ENCODE measurements at places on chromosomes 11 and 22.

DNA sequence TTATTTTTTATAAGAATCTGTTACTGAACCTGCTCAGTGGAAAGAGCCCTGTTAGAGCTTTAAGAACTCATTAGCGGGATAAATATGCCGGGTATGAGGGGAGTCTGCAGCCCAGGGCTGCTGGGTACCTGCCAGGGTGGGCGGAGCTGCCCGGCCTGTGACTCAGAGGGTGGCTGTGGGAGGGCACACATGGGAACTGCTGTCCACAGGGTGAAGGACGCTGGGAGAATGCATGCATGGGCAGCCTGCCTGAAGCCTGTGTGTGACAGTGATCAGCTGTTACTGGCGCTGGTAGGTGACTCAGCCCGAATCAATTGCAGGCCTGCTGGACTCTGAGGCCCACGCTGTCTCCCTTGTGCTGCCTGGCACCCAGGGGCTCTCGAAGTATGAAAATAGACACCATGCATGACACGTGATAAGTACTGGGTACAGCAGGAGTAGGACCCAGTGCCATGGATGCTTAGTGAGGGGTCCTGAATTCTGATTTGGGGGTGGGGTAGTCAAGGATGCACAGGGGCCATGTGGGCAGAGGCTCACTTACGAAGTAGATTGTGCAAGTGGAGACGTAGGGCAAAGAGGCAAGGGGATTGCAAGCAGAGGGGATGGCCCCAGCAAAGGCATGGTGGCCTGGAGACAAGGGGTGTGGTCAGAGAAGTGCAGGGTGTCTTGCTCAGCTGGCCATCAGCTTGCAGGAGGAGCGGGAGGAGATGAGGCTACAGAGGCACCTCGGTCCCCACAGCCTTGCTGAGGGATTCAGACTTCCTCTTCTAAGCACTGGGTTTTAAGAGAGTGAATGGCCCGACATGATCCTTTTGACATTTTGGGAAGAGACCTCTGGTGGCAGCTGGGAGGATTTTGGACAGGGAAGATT lies 36.5 kb downstream of the GRIK4 start:
- peak; percentile 75 for DNase-seq

DNA sequence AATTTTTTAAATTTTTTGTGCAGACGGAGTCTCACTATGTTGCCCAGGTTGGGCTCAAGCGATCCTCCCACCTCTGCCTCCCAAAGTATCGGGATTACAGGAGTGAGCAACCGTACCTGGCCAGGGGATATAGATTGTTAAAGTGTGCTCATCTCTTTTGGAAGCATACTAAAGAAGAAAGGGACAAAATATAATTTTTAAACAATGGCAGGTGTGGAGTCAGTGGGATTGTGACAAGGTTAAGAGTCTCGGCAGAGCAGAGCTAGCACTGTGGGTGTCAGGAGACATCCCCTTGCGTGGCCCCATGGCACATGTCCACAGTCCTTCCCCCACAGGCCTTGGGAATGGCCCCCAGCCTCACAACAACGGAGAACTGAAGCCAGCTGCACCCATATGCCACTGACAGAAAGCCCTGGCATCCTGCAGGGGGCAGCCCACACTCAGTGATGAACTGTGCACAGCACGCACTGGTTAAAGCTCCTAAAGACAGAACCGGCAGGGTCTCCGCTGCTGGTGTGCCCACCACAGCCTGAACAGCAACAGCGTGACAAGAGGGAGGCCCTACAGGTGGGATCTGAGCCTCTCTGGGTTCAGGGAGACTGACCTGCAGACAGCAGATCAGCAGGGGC lies 29.9 kb downstream of the SERPIND1 start:
- no peak for DNase-seq

DNA sequence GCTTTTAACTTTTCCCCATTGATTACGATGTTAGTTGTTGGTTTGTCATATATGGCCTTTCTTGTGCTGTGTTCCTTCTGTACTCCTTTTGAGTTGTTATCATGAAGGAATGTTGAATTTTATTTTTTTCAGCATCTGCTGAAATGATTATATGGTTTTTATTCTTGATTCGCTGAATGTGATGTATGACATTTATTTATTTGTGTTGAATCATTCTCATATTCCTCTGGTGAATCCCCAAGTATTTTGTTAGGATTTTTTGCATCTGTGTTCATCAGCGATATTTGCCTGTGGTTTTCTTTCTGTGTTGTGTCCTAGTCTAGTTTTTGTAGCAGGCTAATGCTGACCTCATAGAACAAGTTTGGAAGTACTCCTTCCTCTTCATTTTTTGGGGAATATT lies 78.2 kb downstream of the GGT1 start:
- DNase-seq, result no peak

DNA sequence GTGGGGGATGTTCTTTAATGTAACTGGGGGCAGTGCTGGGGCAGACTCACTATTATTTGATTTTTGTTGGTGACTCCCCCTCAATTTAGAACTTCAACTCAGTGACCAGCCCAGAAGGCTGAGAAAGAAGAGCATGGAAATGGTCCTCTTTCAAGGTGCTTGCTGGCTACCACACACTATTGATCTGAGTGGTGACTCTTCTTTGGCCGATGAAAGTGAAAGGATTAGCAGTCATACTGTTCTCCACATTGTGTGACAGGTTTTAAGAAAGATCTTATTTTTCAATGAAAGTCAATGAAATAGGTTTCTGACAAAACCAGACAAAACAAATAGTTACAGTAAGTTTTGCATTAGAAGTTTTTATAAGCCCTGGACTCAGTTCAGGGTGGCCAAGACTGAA lies 29.9 kb downstream of the NLRP14 start:
- no peak for DNase-seq
